Breast epithelium (tissue), 4 donors: ENCODE measurements at places on chromosomes 13 and 19. TPM values are rescaled to one million over a fixed set of nuclear protein-coding genes. Genes with fewer than 3 reads are reported as not detected.

Gene APOC1
- 59.0 TPM for total RNA-seq

Gene CCDC169
- total RNA-seq = 0.73 TPM

Gene RUBCNL
- total RNA-seq = 8.2 TPM

Gene CGB1
- not detected for total RNA-seq

Gene RAB3D
- total RNA-seq = 17.9 TPM

Gene CCDC194
- not detected for total RNA-seq

Gene ISOC2
- 71.5 TPM for total RNA-seq

Gene NKPD1
- total RNA-seq = 1.3 TPM

Gene AKAP8L
- 122 TPM for total RNA-seq

Gene IRF3
- total RNA-seq = 52.4 TPM

Gene GSX1
- not detected for total RNA-seq

Gene SYT3
- total RNA-seq = 0.33 TPM

Gene SRRM5
- total RNA-seq = 1.6 TPM

Gene TPTE2
- total RNA-seq = not detected

Gene MEIOSIN
- not detected for total RNA-seq

Gene LCP1
- 61.3 TPM for total RNA-seq

Gene ADM5
- total RNA-seq = 1.4 TPM

Gene KANK2
- 142 TPM for total RNA-seq

Gene CD79A
- total RNA-seq = 2.9 TPM

Gene ZNF587B
- total RNA-seq = 26.6 TPM

Gene SPRED3
- 0.66 TPM for total RNA-seq

Gene KLK2
- total RNA-seq = 0.48 TPM

Gene ATP12A
- not detected for total RNA-seq

Gene JAK3
- total RNA-seq = 13.1 TPM

Gene F10
- total RNA-seq = 5.1 TPM

Gene RFPL4A
- total RNA-seq = not detected

Gene ELANE
- 0.98 TPM for total RNA-seq

Gene FFAR3
- 0.16 TPM for total RNA-seq

Gene B9D2
- 7.3 TPM for total RNA-seq

Gene MAST1
- 0.88 TPM for total RNA-seq

Gene MYO1F
- 31.0 TPM for total RNA-seq

Gene ZNF544
- total RNA-seq = 36.1 TPM

Gene KLF16
- 2.9 TPM for total RNA-seq

Gene OR4F17
- total RNA-seq = not detected

Gene ZNF611
- total RNA-seq = 16.7 TPM

Gene ZNF285
- total RNA-seq = 1.6 TPM

Gene URAD
- 0.32 TPM for total RNA-seq

Gene NECTIN2
- 28.0 TPM for total RNA-seq

Gene TSPAN16
- total RNA-seq = not detected

Gene KCNJ14
- total RNA-seq = 1.0 TPM

Gene EEF1AKMT1
- 16.1 TPM for total RNA-seq

Gene ACER1
- 0.33 TPM for total RNA-seq
